ENCODE measurements at places on chromosomes 3 and 15.

GRCh38 chr15:68203486-68203885 lies 1.6 kb downstream of the CALML4 start:
- H3K36me3 ChIP-seq: peaks cover 47% of the 10 kb centered on the region
- DNase-seq: no peak
- no peak overlapping the region for H3K4me3 ChIP-seq
- no peak overlapping the region for H3K27ac ChIP-seq
- peaks cover 22% of the 10 kb centered on the region for H3K4me1 ChIP-seq
- H3K27me3 ChIP-seq: no peaks in the 10 kb centered on the region

DNA sequence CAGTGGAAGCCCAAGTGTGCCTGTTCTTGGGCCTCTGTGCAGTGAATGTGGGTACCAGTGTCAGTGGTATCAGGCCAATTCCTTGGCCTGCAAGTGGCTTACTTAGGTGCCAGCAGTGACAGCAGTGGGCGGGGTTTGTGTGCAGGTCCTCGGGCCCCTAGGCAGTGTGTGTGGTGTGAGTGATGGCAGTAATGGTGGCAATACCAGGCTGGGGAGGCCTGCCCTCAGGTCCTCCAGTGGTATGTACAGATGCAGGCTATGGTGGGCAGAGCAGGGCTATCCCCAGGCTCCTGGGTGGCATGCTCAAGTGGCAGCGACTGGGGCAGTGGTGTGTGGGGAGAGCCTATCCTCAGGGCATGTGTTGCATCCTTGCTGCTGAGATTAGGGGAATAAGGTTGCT lies 379.7 kb downstream of the SQOR start:
- no peaks in the 10 kb centered on the region for H3K4me1 ChIP-seq
- H3K27ac ChIP-seq: no peak overlapping the region
- H3K4me3 ChIP-seq: no peak overlapping the region
- DNase-seq: no peak

- no peaks in the 10 kb centered on the region for H3K27me3 ChIP-seq
- H3K27ac ChIP-seq: no peak overlapping the region
- H3K4me3 ChIP-seq: no peak overlapping the region
Measured at GRCh38 chr15:100250176-100250800, 91.5 kb downstream of the ADAMTS17 start.

DNA sequence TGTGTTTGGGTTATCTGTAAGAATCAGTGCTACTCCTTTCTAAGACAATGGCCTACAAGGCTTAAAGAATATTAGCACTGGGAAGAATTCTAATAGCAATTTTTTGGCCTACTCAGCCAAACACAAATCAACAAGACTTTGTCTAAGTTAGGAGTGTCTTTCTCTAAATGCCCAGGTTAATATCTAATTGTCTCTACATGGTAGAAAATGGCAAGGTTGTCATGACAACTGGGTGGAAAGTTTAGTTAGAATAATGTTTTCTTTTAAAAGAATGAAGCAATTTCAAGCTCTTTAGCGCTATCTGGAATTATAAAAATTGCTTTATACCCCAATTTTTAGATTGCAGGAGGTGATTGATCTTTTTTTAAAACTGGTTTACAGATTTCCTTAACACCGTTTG lies 396.8 kb downstream of the TUSC7 start:
- no peak for DNase-seq
- no peaks in the 10 kb centered on the region for H3K36me3 ChIP-seq
- no peaks in the 10 kb centered on the region for H3K27me3 ChIP-seq
- H3K27ac ChIP-seq: no peak overlapping the region
- H3K4me3 ChIP-seq: no peak overlapping the region

- no peak for DNase-seq
- no peak overlapping the region for H3K27ac ChIP-seq
- no peak overlapping the region for H3K4me3 ChIP-seq
- H3K36me3 ChIP-seq: no peaks in the 10 kb centered on the region
Measured at GRCh38 chr3:165642761-165643420, 194.3 kb downstream of the BCHE start.

DNA sequence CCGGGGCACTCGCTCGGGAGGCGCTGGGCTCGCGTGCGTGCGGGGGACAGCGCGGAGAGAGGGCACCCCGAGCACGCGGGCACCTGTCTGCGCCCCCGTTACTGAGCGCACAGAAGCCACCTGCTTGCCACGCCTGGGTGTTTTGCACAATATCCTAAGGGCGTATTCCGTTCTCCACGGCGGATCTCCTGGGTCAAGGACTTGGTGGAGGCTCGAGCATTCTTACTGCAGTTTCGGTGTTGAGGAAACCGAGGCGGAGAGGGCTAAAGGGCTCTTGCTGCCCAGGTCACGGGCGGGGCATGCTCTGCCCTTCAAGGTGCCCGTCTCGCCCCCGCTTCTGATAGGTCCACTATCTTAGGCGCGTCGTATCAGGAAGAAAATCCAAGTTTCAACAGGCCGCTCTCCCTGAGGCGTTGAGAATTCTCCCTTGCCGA lies 526 bp downstream of the GPD1L start:
- H3K27me3 ChIP-seq: no peaks in the 10 kb centered on the region
- peaks cover 6% of the 10 kb centered on the region for H3K36me3 ChIP-seq
- H3K4me3 ChIP-seq: peak overlapping the region; percentile 87
- peaks cover 49% of the 10 kb centered on the region for H3K4me1 ChIP-seq

- DNase-seq: no peak
- H3K27ac ChIP-seq: no peak overlapping the region
- H3K4me3 ChIP-seq: no peak overlapping the region
- no peaks in the 10 kb centered on the region for H3K36me3 ChIP-seq
Measured at GRCh38 chr15:72850833-72851232, 67.3 kb upstream of the ADPGK start.

- peak overlapping the region; percentile 96 for H3K27ac ChIP-seq
- no peaks in the 10 kb centered on the region for H3K27me3 ChIP-seq
- H3K4me1 ChIP-seq: peaks cover 36% of the 10 kb centered on the region
- H3K36me3 ChIP-seq: peaks cover 20% of the 10 kb centered on the region
- no peak for DNase-seq
- H3K4me3 ChIP-seq: peak overlapping the region; percentile 94
Measured at GRCh38 chr3:185585518-185585858, 607 bp upstream of the SENP2 start.

DNA sequence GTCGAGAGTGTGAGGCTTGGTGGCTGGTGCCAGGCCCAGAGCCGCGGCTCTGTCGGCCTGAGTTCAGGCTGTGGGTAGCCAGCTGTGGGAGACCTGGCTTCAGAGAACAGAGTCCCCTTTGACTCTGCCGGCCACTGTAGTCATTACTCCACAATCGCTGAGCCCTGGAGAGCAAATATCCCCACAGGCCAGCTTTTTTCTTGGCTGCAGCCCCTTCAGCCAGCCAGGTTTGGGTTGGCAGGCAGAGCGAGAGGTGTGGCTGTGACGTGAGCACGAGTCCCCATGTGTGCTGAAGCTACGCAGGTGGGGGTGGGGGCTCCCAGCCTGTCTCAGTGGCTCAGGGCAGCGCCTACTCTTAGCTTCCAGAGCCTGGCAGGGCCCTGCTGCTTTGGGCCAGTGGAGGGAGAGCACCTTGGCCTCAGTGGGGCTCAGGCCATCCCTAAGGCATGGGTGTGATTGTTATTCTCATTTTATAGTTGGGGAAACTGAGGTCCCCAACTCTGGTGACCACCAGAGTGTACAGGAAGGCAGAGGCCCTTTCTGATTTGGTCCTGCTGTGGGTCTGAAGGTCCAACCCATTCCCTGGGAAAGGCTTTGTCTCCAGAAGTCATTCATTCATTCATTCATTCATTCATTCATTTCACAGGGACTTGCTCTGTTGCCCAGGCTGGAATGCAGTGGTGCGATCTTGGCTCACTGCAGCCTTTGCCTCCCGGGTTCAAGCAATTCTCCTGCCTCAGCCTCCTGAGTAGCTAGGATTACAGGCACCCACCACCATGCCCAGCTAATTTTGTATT lies 45.7 kb upstream of the LCTL start:
- H3K4me1 ChIP-seq: peaks cover 6% of the 10 kb centered on the region
- no peaks in the 10 kb centered on the region for H3K36me3 ChIP-seq
- no peak overlapping the region for H3K27ac ChIP-seq
- no peak overlapping the region for H3K4me3 ChIP-seq
- DNase-seq: no peak

DNA sequence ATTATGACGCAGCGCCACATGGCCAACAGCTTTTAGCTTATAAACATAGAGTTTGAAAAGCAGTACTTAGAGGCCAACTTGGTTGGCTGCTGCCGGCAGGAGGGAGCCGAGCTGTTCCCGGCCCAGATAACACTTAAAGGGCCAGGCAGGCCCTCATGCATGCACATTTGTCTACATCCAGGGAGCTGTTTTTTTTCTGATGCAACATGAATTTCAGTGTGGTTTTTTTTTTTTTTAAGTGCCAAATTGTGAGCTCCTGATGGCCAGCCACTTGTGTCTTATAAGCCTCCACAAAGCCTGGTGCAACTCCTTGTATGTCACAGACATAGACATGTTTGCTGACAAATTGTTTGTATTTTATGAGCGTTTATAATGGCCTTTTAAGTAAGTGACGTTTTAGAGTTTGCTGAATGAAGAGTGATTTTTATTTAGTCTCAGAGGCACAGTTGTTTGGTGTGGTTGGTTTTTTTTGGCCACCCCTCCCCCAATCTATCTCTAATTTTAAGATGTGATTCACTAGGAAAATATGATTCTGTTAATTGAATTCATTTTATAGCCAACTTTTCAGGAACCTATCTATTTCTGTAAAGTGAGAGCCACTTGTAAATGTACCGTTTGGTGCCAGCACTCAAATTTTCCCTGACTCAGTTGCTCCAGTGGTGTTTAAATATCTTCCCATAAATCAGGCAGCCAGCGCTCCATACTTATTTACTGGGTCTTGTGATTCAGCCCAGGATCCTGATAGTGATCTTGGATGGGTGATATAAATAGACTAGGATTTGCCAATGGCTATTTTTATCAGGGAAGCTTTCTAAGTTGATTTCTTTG lies 134.3 kb downstream of the VGLL4 start:
- no peaks in the 10 kb centered on the region for H3K27me3 ChIP-seq
- H3K36me3 ChIP-seq: peaks cover 26% of the 10 kb centered on the region
- H3K4me1 ChIP-seq: peaks cover 16% of the 10 kb centered on the region
- no peak overlapping the region for H3K4me3 ChIP-seq

DNA sequence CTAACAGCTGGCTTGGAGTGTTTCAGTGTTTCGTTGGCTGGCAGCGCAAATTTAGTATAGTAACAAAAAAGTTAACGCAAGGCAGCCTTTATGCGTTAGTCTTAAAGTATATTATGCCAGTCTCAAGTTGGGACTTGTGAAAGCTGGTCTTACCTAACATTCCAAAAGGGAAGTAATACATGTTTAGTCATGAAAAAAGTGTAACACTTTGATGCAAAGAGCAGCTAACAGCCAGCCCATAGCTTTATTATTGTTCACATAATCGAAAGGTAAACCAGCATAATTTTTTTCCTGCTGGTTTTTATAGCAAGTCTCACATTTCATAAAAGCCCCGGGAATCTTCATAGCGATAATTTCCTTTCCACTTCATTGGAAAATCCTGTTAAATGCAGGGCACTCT lies 2.4 kb upstream of the GPR87 start:
- H3K27ac ChIP-seq: peak overlapping the region; percentile 57
- no peaks in the 10 kb centered on the region for H3K36me3 ChIP-seq
- H3K27me3 ChIP-seq: no peaks in the 10 kb centered on the region
- no peak for DNase-seq
- peaks cover 66% of the 10 kb centered on the region for H3K4me1 ChIP-seq

DNA sequence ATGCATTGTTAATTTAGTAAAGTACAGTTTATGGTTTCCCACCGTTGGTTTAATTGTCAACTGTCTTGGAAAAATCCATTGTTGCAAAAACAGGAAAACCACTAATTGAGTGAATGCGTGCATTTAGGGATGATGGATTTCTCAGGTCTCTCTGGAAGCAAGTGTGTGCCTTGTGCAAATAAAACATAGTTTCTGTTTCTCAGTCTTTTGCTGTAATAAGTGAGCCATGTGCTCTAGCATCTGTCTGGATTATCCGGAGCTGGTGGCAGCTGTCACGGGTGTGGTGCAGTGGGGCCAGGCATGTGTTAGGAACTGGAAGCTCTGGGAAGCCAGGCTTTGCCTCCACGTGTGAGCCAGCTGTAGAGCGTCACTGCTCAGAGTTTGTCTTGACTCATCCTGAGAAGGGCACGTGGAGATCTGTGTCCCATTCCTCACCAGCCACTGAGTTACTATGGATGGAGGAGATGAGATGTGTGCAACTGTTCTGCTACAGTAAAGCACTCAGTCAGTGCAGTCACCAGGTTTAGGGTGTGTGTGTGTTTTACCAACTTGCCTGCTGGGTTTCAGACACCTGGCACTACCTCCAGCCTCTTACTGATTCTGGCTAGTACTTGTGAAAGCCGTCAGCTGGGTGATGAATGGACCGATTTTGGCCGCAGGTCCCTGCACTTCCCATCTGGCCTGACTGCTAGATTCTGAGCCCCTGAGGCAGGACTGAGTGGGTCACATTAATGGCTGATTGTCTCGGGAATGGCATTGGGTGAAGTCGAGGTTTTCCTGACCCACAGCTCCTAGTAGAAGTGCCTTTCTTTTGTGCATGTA lies 7.2 kb downstream of the APBA2 start:
- H3K27me3 ChIP-seq: no peaks in the 10 kb centered on the region
- no peak overlapping the region for H3K27ac ChIP-seq
- H3K4me3 ChIP-seq: no peak overlapping the region
- H3K4me1 ChIP-seq: peaks cover 72% of the 10 kb centered on the region
- H3K36me3 ChIP-seq: no peaks in the 10 kb centered on the region
- DNase-seq: no peak

- no peak overlapping the region for H3K4me3 ChIP-seq
- no peak overlapping the region for H3K27ac ChIP-seq
- no peaks in the 10 kb centered on the region for H3K36me3 ChIP-seq
- peaks cover 86% of the 10 kb centered on the region for H3K27me3 ChIP-seq
- H3K4me1 ChIP-seq: peaks cover 6% of the 10 kb centered on the region
Measured at GRCh38 chr15:100889385-100890050, 9.9 kb downstream of the ALDH1A3 start.

GRCh38 chr15:70830615-70831014 lies 23.3 kb downstream of the LARP6 start:
- no peaks in the 10 kb centered on the region for H3K36me3 ChIP-seq
- no peak overlapping the region for H3K4me3 ChIP-seq
- peaks cover 23% of the 10 kb centered on the region for H3K27me3 ChIP-seq
- H3K27ac ChIP-seq: no peak overlapping the region

GRCh38 chr15:93644595-93644994 lies 555.6 kb upstream of the RGMA start:
- H3K27ac ChIP-seq: no peak overlapping the region
- no peak for DNase-seq
- no peaks in the 10 kb centered on the region for H3K4me1 ChIP-seq
- H3K27me3 ChIP-seq: peaks cover 11% of the 10 kb centered on the region
- H3K36me3 ChIP-seq: no peaks in the 10 kb centered on the region

- H3K27me3 ChIP-seq: peaks cover 69% of the 10 kb centered on the region
Measured at GRCh38 chr3:198088421-198088955, 128.5 kb downstream of the LMLN start.

DNA sequence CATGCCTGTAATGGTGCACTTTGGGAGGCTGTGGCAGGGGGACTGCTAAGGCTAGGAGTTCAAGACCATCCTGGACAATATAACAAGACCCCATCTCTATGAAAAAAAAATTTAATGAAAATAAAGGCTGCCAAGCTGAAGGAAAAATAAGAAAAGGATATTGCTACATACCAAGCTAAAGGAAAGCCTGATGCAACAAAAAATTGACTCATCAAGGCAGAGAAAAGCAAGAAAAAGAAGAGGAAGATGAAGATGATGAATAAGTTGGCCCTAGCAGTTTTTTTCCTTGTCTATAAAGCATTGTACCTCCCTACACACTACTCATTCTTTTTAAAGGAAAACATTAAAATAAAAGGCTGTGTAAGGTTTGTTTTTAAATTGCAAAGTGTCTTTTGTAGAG lies 441.9 kb upstream of the MDFIC2 start:
- no peak overlapping the region for H3K27ac ChIP-seq
- no peaks in the 10 kb centered on the region for H3K4me1 ChIP-seq
- H3K36me3 ChIP-seq: no peaks in the 10 kb centered on the region
- no peak for DNase-seq

Data from activated T-cell treated with anti-CD3 and anti-CD28 coated beads, Interleukin-2, amount 50 U/mL, for 24 hours (primary cell).